Peyer's patch (tissue), 4 donors: ENCODE measurements at places on chromosomes 4 and X.

DNA sequence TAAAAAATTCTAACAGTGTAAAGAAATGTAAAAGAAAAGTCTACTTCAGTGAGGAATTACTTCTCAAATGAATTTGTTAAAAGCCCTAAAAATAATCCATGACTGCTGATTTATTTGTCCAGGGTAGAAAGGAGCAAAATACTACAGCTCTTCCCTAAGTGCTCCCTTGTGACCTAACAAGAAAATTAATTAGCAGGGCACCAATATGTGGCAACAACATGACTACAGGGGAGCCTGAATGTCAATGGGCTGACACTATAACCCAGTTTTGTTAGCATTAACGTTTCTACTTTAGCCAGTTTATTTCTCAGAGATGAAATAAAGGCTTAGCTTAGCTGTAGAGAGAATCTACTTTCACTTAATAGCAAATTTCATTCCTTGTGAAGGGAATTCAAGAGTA is 918.9 kb upstream of the EPHA5 start:
- DNase-seq, result no peak

- no peak for DNase-seq
Measured at GRCh38 chr4:123262080-123262479, 134.5 kb upstream of the SPRY1 start.

- peak; percentile 91 for DNase-seq
Measured at GRCh38 chr4:10006601-10007435, 14.5 kb downstream of the SLC2A9 start.

- DNase-seq, result no peak
Measured at GRCh38 chr4:78922207-78922606, 17.0 kb downstream of the PAQR3 start.

- DNase-seq, result peak; percentile 94
Measured at GRCh38 chr4:77193511-77194102, 36.6 kb downstream of the CCNG2 start.

GRCh38 chr4:183504930-183505610 is at the start of gene ING2:
ING2 (plus strand) TSS chr4:183505058; CDS start chr4:183505196, 138 bp downstream.
- no peak for DNase-seq

- no peak for DNase-seq
Measured at GRCh38 chrX:40434443-40434842, 146.3 kb upstream of the ATP6AP2 start.

DNA sequence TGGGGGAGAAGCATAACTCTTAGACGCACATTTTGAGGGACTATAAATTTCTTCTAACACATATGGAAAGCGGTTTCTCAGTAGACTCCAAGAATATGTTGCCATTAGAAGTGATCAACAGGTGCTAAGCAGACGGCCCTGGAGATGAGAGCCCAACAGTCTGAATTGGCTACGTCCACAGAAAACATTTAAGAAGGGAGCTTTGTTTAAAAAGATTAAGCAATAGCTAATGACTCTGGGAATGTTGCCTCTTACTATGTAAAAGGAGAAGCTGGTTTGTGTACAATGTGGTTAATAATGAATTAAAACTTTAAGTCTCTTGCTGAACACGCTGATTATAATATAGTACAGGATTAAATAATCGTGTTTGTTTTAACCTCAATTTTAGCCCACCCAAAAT is 399.5 kb downstream of the SMARCA1 start:
- DNase-seq, result no peak

- peak; percentile 72 for DNase-seq
Measured at GRCh38 chr4:82044141-82044993, 329.4 kb downstream of the HNRNPD start.

GRCh38 chr4:162837241-162837640 is 329.4 kb downstream of the NAF1 start:
- DNase-seq, result no peak

DNA sequence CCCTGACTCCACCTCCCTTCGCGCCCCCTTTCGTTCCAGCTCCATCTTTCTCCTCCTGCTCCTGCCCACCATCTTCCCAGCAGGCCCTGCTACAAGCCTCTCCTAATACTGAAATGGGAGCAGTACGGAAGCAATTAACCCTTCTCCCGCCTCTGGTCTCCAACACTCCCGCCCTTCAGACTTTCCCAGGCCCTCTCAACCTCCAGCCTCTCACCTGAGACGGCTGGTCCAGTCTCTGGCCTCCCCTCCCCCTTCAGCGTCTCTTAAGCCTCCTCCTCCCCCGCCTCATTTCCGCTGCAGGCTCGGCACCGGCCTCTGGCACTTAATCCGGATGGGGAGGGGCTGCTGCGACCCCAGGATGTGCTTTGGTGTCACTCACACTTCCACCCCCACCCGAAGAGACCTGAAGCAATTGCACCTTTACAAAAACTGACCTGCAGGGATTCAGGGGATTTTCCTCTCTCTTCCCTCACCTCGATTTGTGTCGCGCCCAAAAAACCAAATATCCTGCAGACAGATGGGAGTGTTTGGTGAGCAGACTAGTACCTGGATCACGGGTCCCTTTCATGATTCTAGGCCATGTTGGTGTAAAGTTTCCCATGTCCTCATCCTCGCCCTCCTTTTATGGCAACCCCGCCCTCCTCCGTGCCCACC is 657 bp downstream of the TCEAL8 start:
- peak; percentile 75 for DNase-seq

GRCh38 chrX:23822397-23822796 is 39.4 kb downstream of the SAT1 start:
- DNase-seq, result no peak

DNA sequence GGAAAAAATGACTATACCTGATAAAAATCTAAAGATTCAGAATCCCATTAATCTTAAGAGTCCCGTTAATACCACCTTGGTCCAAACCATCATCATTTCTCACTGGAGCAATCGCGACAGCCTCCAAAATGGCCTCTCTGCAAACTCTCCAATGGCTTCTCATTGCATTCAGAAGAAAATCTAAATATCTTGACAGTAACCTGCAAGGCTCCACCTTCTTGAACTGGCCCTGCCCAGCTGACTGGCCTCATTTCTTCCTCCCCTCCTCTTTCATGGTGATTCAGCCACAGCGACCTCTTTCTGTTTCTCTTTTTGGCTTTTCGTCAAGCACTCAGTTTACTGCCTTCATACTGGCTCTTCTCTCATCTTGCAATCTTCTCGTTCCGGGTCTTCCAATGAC is 56.2 kb upstream of the GPRIN3 start:
- no peak for DNase-seq

- DNase-seq, result no peak
Measured at GRCh38 chr4:157219711-157220370, 687 bp upstream of the GRIA2 start.

GRCh38 chr4:2672700-2673099 is 83.4 kb downstream of the TNIP2 start:
- DNase-seq, result no peak

- DNase-seq, result no peak
Measured at GRCh38 chr4:76449833-76450232, 14.8 kb downstream of the SHROOM3 start.

GRCh38 chr4:142164767-142165500 is 528.6 kb downstream of the IL15 start:
- no peak for DNase-seq
